ENCODE measurements at places on chromosomes 6 and 20. TPM values are rescaled to one million over a fixed set of nuclear protein-coding genes. Genes with fewer than 3 reads are reported as not detected.

- no peaks in the 10 kb centered on the region for H3K36me3 ChIP-seq
- peaks cover 19% of the 10 kb centered on the region for H3K27me3 ChIP-seq
- H3K27ac ChIP-seq, result no peak overlapping the region
- DNase-seq, result no peak
- no peak overlapping the region for H3K4me3 ChIP-seq
Observed at GRCh38 chr6:43746071-43746470, 23.9 kb upstream of the VEGFA start.

DNA sequence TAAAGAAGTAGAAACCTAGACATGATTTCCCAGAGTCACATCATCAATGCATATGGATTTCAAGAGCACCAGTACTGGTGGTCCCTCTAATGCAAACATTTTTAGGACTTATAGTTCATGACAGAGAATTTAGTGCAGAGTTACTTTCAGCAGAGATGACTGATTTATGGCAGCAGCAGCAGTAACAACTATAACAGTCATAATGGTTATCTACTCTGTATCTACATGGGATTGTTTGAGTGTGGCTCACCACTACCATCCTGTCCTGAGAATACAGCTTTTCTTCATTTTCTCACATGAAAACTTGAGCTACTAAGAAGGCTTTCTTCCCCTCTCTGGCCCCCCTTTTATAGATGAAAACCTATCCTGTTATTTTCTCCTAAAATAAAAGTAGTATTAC is 128.5 kb upstream of the ENPP5 start:
- H3K36me3 ChIP-seq, result no peaks in the 10 kb centered on the region
- H3K4me1 ChIP-seq, result no peaks in the 10 kb centered on the region
- H3K27me3 ChIP-seq, result peaks cover 31% of the 10 kb centered on the region
- no peak overlapping the region for H3K27ac ChIP-seq
- H3K4me3 ChIP-seq, result no peak overlapping the region
- no peak for DNase-seq

GRCh38 chr6:113627480-113627879 is 229.7 kb upstream of the MARCKS start:
- no peaks in the 10 kb centered on the region for H3K27me3 ChIP-seq
- no peak overlapping the region for H3K27ac ChIP-seq
- no peak for DNase-seq
- H3K36me3 ChIP-seq, result no peaks in the 10 kb centered on the region
- no peak overlapping the region for H3K4me3 ChIP-seq

The TFAP2A gene
- total RNA-seq, result not detected

GRCh38 chr6:139368661-139369060 is 5.8 kb downstream of the CITED2 start:
- DNase-seq, result no peak
- H3K4me3 ChIP-seq, result no peak overlapping the region
- H3K27ac ChIP-seq, result no peak overlapping the region
- no peaks in the 10 kb centered on the region for H3K27me3 ChIP-seq
- peaks cover 52% of the 10 kb centered on the region for H3K4me1 ChIP-seq
- peaks cover 29% of the 10 kb centered on the region for H3K36me3 ChIP-seq

- no peaks in the 10 kb centered on the region for H3K36me3 ChIP-seq
- no peak overlapping the region for H3K4me3 ChIP-seq
- peak overlapping the region; percentile 4 for H3K27ac ChIP-seq
Observed at GRCh38 chr6:33609019-33609418, 12.1 kb upstream of the ITPR3 start.

GRCh38 chr6:159065759-159066329 is 21.1 kb upstream of the TAGAP start:
- H3K4me1 ChIP-seq, result peaks cover 62% of the 10 kb centered on the region
- peaks cover 30% of the 10 kb centered on the region for H3K36me3 ChIP-seq
- H3K4me3 ChIP-seq, result no peak overlapping the region
- no peak for DNase-seq
- H3K27ac ChIP-seq, result peak overlapping the region; percentile 25

GRCh38 chr6:158743033-158743651 is 76.0 kb downstream of the EZR start:
- H3K27ac ChIP-seq, result no peak overlapping the region
- no peaks in the 10 kb centered on the region for H3K27me3 ChIP-seq
- H3K4me1 ChIP-seq, result peaks cover 2% of the 10 kb centered on the region
- no peak overlapping the region for H3K4me3 ChIP-seq
- peaks cover 63% of the 10 kb centered on the region for H3K36me3 ChIP-seq

GRCh38 chr6:39335780-39336545 is 13.5 kb upstream of the KCNK16 start:
- DNase-seq, result no peak
- no peak overlapping the region for H3K27ac ChIP-seq
- peaks cover 13% of the 10 kb centered on the region for H3K4me1 ChIP-seq

GRCh38 chr6:148407372-148407771 is 64.7 kb downstream of the SASH1 start:
- H3K27me3 ChIP-seq, result peaks cover 13% of the 10 kb centered on the region
- no peaks in the 10 kb centered on the region for H3K36me3 ChIP-seq

DNA sequence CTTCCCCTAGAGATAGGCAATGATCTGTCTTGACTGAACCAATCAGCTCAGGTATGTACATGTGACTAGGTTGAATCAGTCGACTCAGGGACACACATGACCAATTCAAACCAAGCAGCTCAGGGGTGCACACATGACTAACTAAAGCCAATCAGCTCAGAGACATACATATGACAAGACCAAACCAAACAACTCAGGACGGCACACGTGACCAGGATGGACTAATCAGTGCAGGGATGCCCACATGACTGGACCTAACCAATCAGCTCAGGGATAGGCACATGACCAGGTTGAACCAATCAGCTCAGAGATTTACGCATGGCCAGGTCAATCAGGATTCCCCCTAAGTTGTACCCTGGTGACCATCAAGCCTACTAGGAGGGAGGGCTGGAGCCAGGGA is 310.3 kb downstream of the CDH26 start:
- H3K27me3 ChIP-seq, result no peaks in the 10 kb centered on the region
- H3K4me1 ChIP-seq, result peaks cover 32% of the 10 kb centered on the region
- no peak overlapping the region for H3K27ac ChIP-seq
- no peak overlapping the region for H3K4me3 ChIP-seq

DNA sequence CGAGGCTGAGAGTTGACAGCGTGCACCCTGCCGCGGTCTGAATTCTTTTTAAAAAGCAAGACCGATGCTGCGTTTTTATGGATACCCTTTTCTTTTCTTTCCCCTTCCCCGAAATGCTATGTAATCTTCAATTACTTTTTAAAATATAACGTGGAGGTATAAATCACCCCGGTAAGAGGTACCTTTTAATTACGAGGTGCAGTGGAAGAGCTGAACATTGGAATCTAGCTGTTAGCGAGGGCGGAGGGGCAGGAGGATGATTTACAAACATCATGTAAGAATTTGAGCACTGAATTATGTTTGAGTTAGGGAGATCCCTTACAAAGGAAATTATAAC is 1.2 kb downstream of the EYA2 start:
- peaks cover 73% of the 10 kb centered on the region for H3K27me3 ChIP-seq
- H3K4me1 ChIP-seq, result no peaks in the 10 kb centered on the region
- no peaks in the 10 kb centered on the region for H3K36me3 ChIP-seq
- DNase-seq, result no peak

The GZF1 gene
- 15.5 TPM for total RNA-seq

GRCh38 chr6:159969204-159969912 is 476 bp downstream of the IGF2R start:
- DNase-seq, result peak; percentile 24
- peak overlapping the region; percentile 89 for H3K4me3 ChIP-seq
- H3K36me3 ChIP-seq, result peaks cover 13% of the 10 kb centered on the region
- peaks cover 10% of the 10 kb centered on the region for H3K27me3 ChIP-seq
- peaks cover 53% of the 10 kb centered on the region for H3K4me1 ChIP-seq

GRCh38 chr6:28772480-28773381 is 151.1 kb downstream of the TRIM27 start:
- H3K36me3 ChIP-seq, result peaks cover 16% of the 10 kb centered on the region
- DNase-seq, result no peak
- H3K27ac ChIP-seq, result peak overlapping the region; percentile 76

The ROS1 gene
- not detected for total RNA-seq

The DUSP15 gene
- total RNA-seq, result not detected

The PACRG gene
- total RNA-seq, result 0.32 TPM

- H3K36me3 ChIP-seq, result no peaks in the 10 kb centered on the region
- H3K4me3 ChIP-seq, result no peak overlapping the region
- peaks cover 20% of the 10 kb centered on the region for H3K27me3 ChIP-seq
- DNase-seq, result no peak
- peaks cover 5% of the 10 kb centered on the region for H3K4me1 ChIP-seq
- no peak overlapping the region for H3K27ac ChIP-seq
Observed at GRCh38 chr6:2641044-2641725, 109.5 kb downstream of the MYLK4 start.

DNA sequence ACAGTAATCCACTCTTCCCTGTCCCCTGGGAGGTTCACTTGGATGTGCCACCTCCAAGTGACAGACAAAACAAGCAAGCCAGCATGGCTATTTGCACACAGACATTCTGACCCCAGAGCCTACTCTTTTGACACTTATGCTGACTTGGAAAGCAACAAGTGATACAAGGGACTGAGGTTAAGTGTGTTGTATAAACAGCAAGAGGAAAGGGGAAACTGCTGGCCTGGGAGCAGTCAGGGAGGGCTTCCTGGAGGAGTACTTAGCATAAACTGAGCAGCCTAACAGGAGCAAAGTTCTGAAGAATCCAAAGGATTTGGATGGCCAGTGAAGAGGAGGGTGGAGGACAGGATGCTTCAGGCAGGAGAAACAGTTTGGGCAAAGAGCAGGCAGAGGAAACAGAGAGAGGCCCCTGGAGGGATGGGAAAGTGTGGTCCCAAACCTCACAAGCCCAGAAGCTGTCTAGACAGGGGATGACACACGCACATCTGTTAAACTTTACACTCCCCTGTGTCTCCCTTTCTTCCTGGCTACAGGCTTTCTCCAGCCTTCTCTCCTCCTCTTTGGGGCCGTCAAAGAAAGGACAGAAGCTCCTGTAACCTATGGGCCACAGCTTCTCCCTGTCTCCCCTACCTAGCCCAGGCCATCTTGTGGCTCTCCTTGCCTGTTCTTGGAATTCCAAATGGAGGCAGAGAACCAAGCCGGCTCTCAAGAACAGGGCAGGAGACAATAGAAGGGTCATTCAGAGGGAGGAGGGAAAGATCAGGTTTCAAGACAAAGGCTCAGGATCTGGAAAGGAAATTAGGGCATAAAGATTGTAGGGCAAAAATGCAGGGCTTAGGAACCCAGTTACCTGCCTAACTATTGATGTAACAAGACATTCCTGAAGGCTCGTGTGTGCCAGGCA is 19.3 kb downstream of the SULF2 start:
- H3K4me3 ChIP-seq, result no peak overlapping the region
- DNase-seq, result no peak
- no peaks in the 10 kb centered on the region for H3K36me3 ChIP-seq
- H3K27ac ChIP-seq, result no peak overlapping the region
- H3K27me3 ChIP-seq, result peaks cover 22% of the 10 kb centered on the region

The PSORS1C1 gene
- 0.57 TPM for total RNA-seq

The LST1 gene
- total RNA-seq, result 33.3 TPM

DNA sequence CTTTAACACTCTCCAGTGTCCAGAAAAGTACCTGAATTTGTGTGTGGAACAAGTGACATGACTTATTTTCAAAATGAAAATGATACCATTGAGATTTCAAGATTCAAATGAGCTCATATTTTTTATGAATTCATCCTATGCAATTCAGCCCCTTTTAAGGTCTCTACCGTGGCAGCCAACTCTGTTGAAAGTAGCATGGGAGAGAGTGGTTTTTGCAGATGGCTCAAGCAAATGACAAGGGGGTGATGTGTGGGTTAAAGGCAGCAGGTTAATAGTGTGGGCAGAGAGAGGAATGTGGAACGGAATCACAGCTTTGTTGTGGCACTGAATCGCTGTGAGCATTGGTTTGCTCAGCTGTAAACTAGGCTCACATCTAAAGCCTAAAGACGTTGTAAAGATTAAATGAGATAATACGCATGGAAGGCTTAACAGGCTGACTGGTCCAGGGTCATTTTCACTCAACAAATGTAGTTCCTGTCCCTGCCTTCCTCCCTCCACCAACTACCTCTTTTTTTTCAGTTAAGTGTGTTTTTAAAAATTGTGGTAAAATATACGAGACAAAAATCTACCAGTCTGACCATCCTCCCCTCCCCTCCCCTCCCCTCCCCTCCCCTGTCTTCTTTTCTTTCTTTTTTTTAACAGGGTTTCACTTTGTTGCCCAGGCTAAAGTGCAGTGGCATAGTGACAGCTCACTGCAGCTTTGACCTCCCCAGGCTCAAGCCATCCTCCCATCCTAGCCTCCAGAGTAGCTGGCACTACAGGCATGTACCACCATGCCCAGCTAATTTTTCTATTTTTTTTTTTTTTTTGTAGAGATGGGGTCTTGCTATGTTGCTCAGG is 114.7 kb upstream of the ZNF217 start:
- peak overlapping the region; percentile 95 for H3K27ac ChIP-seq
- H3K27me3 ChIP-seq, result no peaks in the 10 kb centered on the region
- peaks cover 68% of the 10 kb centered on the region for H3K4me1 ChIP-seq
- H3K4me3 ChIP-seq, result peak overlapping the region; percentile 56
- peak; percentile 59 for DNase-seq

- no peak overlapping the region for H3K4me3 ChIP-seq
- H3K27me3 ChIP-seq, result no peaks in the 10 kb centered on the region
- H3K4me1 ChIP-seq, result no peaks in the 10 kb centered on the region
- no peak for DNase-seq
Observed at GRCh38 chr6:123338394-123338793, 298.4 kb downstream of the TRDN start.

The PSORS1C2 gene
- total RNA-seq, result not detected

GRCh38 chr20:8220716-8221115 is 88.7 kb downstream of the PLCB1 start:
- no peak overlapping the region for H3K4me3 ChIP-seq
- no peak for DNase-seq
- peaks cover 7% of the 10 kb centered on the region for H3K4me1 ChIP-seq
- no peaks in the 10 kb centered on the region for H3K36me3 ChIP-seq
- no peak overlapping the region for H3K27ac ChIP-seq
- H3K27me3 ChIP-seq, result no peaks in the 10 kb centered on the region

- no peak for DNase-seq
- H3K27me3 ChIP-seq, result peaks cover 21% of the 10 kb centered on the region
- H3K36me3 ChIP-seq, result no peaks in the 10 kb centered on the region
- peaks cover 28% of the 10 kb centered on the region for H3K4me1 ChIP-seq
- H3K4me3 ChIP-seq, result no peak overlapping the region
Observed at GRCh38 chr20:62632575-62633090, 9.7 kb upstream of the SLCO4A1 start.

DNA sequence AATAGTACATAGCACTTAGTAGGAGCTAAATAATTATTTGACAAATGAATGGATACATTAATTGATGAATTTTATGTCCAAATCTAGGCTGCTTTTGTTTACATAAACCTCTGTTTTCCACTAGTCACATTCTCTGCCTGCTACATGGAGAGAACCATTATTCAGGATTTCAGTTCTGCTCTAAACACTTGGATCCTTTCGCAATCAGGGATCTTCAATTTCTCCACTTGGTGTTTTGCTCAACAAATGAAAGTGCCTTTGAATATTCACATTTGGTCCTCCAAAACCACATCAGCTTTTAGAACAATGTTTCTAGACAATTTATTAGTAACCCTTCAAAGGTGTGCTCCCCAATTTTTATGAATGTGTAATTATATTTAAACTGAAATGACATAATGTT is 30.6 kb upstream of the HLA-DQB1 start:
- no peaks in the 10 kb centered on the region for H3K36me3 ChIP-seq
- peaks cover 74% of the 10 kb centered on the region for H3K27me3 ChIP-seq
- H3K4me3 ChIP-seq, result no peak overlapping the region
- DNase-seq, result no peak
- H3K27ac ChIP-seq, result no peak overlapping the region

- no peak overlapping the region for H3K4me3 ChIP-seq
- H3K36me3 ChIP-seq, result peaks cover 33% of the 10 kb centered on the region
- no peaks in the 10 kb centered on the region for H3K27me3 ChIP-seq
- no peak overlapping the region for H3K27ac ChIP-seq
- peaks cover 43% of the 10 kb centered on the region for H3K4me1 ChIP-seq
- DNase-seq, result no peak
Observed at GRCh38 chr6:21873562-21873961, 280.0 kb downstream of the SOX4 start.

The DNPH1 gene
- 48.6 TPM for total RNA-seq
